Transverse colon (tissue), 4 donors: ENCODE measurements at places on chromosomes 1 and 21. TPM values are rescaled to one million over a fixed set of nuclear protein-coding genes. Genes with fewer than 3 reads are reported as not detected.

Gene TRIM45
- total RNA-seq = 2.6 TPM

- H3K4me3 ChIP-seq = no peak overlapping the region
- no peaks in the 10 kb centered on the region for H3K27me3 ChIP-seq
- no peak for DNase-seq
- peaks cover 70% of the 10 kb centered on the region for H3K4me1 ChIP-seq
- H3K27ac ChIP-seq = peak overlapping the region; percentile 99
These were observed 115.5 kb upstream of the IRF2BP2 start for GRCh38 chr1:234725177-234726132.

GRCh38 chr1:238191170-238191569, 300.4 kb upstream of the ZP4 start:
- H3K27ac ChIP-seq = no peak overlapping the region
- no peaks in the 10 kb centered on the region for H3K4me1 ChIP-seq
- H3K36me3 ChIP-seq = no peaks in the 10 kb centered on the region
- H3K27me3 ChIP-seq = no peaks in the 10 kb centered on the region

DNA sequence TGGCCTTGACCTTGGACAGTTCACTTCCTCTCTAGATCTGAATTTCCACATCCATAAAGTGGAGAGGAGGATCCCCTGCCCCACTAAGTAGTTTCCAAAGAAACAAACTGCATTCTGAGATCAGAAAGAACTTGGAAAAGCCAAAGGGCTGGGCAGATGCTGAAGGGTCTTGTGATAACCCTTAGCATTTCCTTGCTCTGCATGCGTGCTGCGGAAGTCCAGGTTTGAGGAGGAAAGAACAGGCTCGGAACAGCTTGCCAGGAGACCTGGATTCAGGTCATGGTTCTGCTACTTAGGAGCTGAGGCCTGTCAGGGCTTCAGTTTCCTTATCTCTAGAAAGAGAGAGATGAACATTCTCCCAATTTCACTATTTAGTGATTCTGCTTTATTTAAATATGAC, 27.2 kb downstream of the IGFN1 start:
- H3K36me3 ChIP-seq = no peaks in the 10 kb centered on the region
- H3K4me3 ChIP-seq = no peak overlapping the region
- H3K27me3 ChIP-seq = no peaks in the 10 kb centered on the region
- peaks cover 7% of the 10 kb centered on the region for H3K4me1 ChIP-seq
- DNase-seq = no peak

Gene KCNAB2
- total RNA-seq = 9.8 TPM

GRCh38 chr1:234004591-234004990, 100.1 kb downstream of the SLC35F3 start:
- no peak for DNase-seq
- H3K4me1 ChIP-seq = no peaks in the 10 kb centered on the region
- no peak overlapping the region for H3K4me3 ChIP-seq
- H3K36me3 ChIP-seq = no peaks in the 10 kb centered on the region

DNA sequence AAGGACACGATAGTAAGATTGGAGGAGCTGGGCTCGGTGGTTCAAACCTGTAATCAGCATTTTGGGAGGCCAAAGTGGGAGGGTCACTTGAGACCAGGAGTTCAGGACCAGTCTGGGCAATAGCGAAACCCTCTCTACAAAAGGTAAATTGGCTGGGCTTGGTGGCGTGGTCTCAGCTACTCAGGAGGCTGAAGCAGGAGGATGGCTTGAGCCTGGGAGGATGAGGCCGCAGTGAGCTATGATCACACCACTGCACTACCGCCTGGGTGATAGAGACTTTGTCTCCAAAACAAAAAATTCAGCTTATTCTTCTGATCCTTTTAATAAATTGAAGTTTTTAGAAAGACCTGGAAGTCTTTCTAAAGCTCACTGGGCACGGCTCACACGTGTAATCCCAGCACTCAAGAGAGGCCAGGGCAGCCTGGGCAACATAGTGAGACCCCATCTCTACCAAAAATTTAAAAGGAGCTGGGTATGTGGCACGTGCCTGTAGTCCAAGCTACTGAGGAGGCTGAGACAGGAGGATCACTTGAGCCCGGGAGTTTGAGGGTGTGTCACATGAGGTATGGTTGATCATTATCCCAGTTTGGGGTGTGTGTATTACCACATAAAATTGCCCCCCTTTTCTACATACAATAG, 15.3 kb downstream of the MASP2 start:
- H3K4me3 ChIP-seq = no peak overlapping the region
- DNase-seq = no peak
- no peaks in the 10 kb centered on the region for H3K4me1 ChIP-seq
- no peaks in the 10 kb centered on the region for H3K36me3 ChIP-seq
- no peaks in the 10 kb centered on the region for H3K27me3 ChIP-seq
- no peak overlapping the region for H3K27ac ChIP-seq

Gene GBP5
- total RNA-seq = 7.3 TPM

Gene C1orf56
- total RNA-seq = 3.5 TPM

Gene APOBEC4
- total RNA-seq = not detected

GRCh38 chr1:109726007-109726406, 14.0 kb downstream of the GSTM5 start:
- H3K27ac ChIP-seq = no peak overlapping the region
- no peak for DNase-seq
- peaks cover 2% of the 10 kb centered on the region for H3K4me1 ChIP-seq
- H3K36me3 ChIP-seq = no peaks in the 10 kb centered on the region

DNA sequence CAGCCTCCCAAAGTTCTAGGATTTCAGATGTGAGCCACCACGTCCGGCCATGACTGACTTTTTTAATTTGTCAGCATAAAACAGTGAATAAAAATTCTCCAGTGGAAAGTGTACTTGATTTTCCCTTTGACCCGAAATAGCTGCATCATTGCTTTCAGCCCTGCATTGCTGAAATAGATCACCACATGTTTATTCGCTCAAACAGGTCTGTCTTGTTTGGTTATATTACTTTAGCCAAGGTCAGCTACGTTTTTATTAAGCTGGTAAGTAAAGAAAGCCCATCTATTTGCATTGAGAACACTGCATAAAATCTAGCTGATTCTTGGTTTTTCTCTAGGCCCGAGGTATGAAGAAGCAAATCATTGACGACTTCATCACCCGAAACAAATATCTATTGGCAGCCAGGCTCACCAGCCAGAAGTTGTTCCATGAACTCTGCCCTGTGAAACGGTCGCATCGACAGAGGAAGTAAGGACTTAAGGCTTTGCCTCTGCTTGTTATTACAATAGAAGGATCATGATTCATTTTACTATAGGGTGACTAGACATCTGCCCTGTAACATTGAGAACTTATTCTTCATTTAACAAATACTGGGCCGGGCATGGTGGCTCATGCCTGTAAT, 25.6 kb downstream of the AGMAT start:
- peaks cover 16% of the 10 kb centered on the region for H3K4me1 ChIP-seq
- H3K36me3 ChIP-seq = peaks cover 30% of the 10 kb centered on the region
- no peaks in the 10 kb centered on the region for H3K27me3 ChIP-seq
- no peak overlapping the region for H3K4me3 ChIP-seq

Gene PUSL1
- total RNA-seq = 7.0 TPM

DNA sequence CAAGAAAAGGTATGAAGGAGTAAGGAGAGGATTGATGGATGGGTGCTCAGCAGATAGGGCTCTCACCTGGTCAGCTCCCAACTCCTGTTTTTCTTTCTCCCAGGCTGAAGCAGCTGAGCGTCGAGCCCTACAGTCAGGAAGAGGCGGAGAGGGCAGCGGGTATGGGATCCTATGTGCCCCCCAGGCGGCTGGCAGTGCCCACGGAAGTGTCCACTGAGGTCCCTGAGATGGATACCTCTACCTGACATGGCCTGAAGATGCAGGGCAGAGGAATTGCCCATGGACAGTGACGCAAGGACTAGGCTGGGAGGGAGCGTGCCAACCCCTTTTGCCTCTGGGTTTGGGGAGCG, 739 bp downstream of the ZNF593 start:
- no peak for DNase-seq
- peak overlapping the region; percentile 77 for H3K27ac ChIP-seq
- peaks cover 8% of the 10 kb centered on the region for H3K4me1 ChIP-seq
- peak overlapping the region; percentile 59 for H3K4me3 ChIP-seq

DNA sequence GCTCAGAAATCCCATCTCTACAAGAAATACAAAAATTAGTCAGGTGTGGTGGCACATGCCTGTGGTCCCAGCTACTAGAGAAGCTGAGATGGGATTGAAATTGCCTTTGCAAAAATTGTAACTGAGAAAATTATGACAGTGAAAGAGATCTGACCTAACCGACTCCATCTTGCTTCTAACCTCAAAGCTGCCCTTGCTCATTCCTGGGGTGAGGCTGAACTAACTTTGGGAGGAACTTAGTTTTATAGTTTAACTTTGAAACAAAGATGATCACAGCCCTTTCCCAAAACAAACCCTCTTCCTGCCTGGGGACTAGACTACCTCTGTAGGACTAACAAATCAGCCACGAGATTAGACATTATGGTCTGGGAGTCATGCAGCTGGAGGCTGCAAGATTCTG, 33.8 kb upstream of the ERO1B start:
- no peak for DNase-seq
- no peaks in the 10 kb centered on the region for H3K36me3 ChIP-seq
- H3K27me3 ChIP-seq = no peaks in the 10 kb centered on the region
- H3K4me1 ChIP-seq = peaks cover 5% of the 10 kb centered on the region
- H3K4me3 ChIP-seq = no peak overlapping the region

DNA sequence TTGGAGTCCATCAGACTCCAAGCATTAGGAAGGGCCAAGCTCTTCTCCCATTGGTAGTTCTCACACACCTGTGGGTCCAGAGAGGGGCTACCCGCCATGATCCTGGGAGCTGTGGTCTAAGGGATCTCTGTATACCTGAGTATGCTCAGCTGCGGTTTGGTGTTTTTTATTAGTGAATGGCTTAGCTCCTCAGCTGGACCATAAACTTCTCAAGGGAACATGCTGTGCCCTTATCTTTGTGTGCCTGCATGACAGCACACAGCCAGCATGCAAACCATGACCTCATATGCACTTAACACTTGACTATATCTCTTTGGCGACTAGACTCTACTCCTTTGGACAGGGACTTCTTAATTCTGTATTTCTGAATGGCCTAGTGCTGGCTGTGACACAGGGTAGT, 94.5 kb downstream of the CD58 start:
- H3K4me3 ChIP-seq = no peak overlapping the region
- H3K36me3 ChIP-seq = no peaks in the 10 kb centered on the region
- no peaks in the 10 kb centered on the region for H3K27me3 ChIP-seq
- H3K4me1 ChIP-seq = peaks cover 54% of the 10 kb centered on the region
- H3K27ac ChIP-seq = peak overlapping the region; percentile 86

DNA sequence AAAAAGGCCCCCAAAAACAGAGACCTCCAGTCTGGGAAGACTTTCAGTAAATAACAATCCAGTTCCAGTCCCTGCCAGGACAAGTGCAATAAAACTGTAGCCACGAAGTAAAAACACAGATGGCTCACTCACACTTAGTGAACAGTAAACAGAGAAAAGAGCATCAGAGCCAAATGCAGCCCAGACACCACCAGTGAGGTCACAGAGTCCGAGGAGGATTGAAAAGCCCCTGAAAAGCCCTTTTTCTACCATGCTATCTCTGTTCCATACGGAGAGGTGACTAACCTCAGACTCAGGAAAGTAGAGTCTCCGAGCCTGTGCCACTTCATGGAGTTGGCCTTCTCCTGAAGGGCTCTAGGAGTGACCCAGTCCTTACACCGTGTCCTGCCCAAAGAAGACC, 84.5 kb downstream of the COLGALT2 start:
- H3K27me3 ChIP-seq = no peaks in the 10 kb centered on the region
- H3K27ac ChIP-seq = peak overlapping the region; percentile 60
- no peaks in the 10 kb centered on the region for H3K36me3 ChIP-seq
- H3K4me3 ChIP-seq = no peak overlapping the region

DNA sequence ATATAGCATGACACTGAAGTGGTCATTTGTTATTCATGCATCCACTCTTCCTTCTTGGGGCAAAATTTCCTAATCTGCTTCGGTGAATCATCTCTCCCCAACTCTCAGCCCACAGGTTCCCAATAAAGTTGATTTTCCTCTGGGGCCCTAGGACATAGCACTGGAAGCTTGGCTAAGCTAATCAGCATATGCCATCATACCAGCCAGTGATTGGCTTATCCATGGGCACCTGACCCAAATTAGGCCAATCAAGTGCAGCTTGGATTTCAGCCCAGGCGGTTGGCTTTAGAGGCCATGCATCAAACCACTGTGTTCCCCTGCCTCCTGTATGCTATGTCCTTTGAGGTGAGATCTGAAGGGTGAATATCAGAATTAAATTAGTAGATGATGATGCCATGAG, 58.9 kb downstream of the C1orf94 start:
- H3K27me3 ChIP-seq = peaks cover 4% of the 10 kb centered on the region
- no peaks in the 10 kb centered on the region for H3K4me1 ChIP-seq
- H3K36me3 ChIP-seq = no peaks in the 10 kb centered on the region
- no peak overlapping the region for H3K4me3 ChIP-seq
- DNase-seq = no peak

DNA sequence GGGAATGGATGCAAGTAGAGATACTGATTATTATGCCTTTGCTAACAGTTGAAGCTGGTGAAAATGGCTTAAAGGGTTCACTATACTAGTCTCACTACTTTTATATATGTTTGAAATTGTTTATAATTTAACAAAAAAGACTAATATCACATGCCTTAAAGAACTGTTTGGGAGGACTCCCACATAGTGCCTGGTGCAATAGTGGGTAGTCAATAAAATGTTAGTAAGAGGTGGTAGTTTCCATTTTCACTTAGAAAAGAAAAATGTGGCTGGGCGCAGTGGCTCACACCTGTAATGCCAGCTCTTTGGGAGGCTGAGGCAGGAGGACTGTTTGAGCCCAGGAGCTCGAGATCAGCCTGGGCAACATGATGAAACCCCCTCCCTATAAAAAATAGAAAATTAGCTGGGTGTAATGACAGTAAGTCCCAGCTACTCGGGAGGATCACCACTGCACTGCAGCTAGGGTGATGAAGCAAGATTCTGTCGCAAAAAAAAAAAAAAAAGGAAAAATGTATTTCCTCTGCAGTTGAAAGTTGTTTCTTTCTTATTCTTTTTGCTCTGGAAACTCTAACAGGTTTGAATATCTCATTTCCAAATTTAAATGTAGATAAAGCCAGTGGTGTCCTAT, 24.5 kb downstream of the C21orf91 start:
- H3K27ac ChIP-seq = peak overlapping the region; percentile 64
- no peaks in the 10 kb centered on the region for H3K36me3 ChIP-seq
- DNase-seq = no peak
- H3K4me1 ChIP-seq = no peaks in the 10 kb centered on the region
- H3K4me3 ChIP-seq = no peak overlapping the region

GRCh38 chr1:23643736-23644554, 47.7 kb upstream of the RPL11 start:
- no peaks in the 10 kb centered on the region for H3K4me1 ChIP-seq
- H3K36me3 ChIP-seq = no peaks in the 10 kb centered on the region
- no peak for DNase-seq
- no peak overlapping the region for H3K27ac ChIP-seq
- H3K27me3 ChIP-seq = no peaks in the 10 kb centered on the region

Gene SLAMF9
- not detected for total RNA-seq

Gene CD1E
- total RNA-seq = not detected

Gene OR2T2
- total RNA-seq = not detected

Gene SPRR1A
- not detected for total RNA-seq

- no peaks in the 10 kb centered on the region for H3K4me1 ChIP-seq
- no peaks in the 10 kb centered on the region for H3K27me3 ChIP-seq
- no peak overlapping the region for H3K27ac ChIP-seq
- H3K36me3 ChIP-seq = no peaks in the 10 kb centered on the region
- no peak overlapping the region for H3K4me3 ChIP-seq
These were observed 82.8 kb downstream of the TRIM33 start for GRCh38 chr1:114428083-114428754.

Gene FAM131C
- total RNA-seq = not detected
